ENCODE measurements at places on chromosomes 13 and 19. TPM values are rescaled to one million over a fixed set of nuclear protein-coding genes. Genes with fewer than 3 reads are reported as not detected.

The USE1 gene
- total RNA-seq = 25.8 TPM

The KLK3 gene
- total RNA-seq = not detected

The CGB3 gene
- not detected for total RNA-seq

The CDC34 gene
- total RNA-seq = 106 TPM

The STAP2 gene
- 75.3 TPM for total RNA-seq
